Caudate nucleus (tissue), 63 donors: ENCODE measurements at places on chromosomes 13 and 19.

DNA sequence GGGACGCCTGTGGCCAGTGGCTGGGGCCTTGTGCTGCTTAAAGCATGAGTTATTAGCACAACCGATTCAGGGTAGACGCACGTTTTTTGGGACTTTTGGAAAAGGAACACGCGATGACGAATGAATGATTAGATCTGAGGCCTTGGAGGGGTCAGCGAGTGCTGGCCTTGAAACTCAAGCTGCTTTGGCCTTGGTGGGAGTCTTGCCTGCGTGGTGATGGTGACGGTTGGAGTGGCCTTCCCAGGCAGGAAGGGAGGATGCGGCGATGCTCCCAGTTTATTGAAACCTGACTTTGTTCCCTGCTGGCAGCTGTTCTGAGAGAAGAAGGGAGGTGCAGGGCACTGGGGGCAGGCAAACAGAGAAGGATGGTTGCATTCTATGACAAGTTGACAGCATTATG lies 63.1 kb upstream of the RNF113B start:
- no peak for DNase-seq

DNA sequence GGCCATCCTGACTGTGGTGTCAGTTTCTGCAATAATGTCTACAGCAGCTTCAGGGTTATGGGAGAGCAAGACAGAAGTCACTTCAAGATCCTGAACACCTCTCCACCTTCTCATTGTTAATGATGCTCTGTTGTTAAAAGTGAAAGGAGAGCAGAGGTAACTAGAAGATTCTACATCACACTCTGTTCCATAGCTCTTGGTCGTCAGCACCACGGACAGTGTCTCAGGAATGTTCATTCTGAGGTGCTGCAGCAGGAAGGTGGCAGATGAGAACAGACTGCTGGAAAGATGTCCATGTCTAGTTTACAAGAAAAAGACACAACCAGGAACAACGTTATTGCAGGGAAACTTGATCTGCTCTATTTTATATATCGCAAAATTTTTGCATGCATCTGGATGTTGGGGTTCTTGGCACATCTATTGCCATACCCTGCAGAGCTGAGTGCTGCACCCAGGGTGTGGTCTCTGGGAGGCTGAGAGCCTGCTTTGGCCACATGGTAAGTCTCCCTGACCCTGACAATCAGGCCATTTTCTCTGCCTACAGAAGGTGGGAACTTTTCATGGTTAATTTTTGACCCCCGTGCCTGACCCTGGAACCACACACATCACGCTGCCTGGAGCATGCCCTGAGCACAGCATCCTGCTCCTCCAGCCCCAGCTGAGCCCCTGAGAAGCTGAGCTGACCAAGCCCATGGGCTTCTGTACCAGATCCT lies 12.7 kb downstream of the CEACAM21 start:
- no peak for DNase-seq

DNA sequence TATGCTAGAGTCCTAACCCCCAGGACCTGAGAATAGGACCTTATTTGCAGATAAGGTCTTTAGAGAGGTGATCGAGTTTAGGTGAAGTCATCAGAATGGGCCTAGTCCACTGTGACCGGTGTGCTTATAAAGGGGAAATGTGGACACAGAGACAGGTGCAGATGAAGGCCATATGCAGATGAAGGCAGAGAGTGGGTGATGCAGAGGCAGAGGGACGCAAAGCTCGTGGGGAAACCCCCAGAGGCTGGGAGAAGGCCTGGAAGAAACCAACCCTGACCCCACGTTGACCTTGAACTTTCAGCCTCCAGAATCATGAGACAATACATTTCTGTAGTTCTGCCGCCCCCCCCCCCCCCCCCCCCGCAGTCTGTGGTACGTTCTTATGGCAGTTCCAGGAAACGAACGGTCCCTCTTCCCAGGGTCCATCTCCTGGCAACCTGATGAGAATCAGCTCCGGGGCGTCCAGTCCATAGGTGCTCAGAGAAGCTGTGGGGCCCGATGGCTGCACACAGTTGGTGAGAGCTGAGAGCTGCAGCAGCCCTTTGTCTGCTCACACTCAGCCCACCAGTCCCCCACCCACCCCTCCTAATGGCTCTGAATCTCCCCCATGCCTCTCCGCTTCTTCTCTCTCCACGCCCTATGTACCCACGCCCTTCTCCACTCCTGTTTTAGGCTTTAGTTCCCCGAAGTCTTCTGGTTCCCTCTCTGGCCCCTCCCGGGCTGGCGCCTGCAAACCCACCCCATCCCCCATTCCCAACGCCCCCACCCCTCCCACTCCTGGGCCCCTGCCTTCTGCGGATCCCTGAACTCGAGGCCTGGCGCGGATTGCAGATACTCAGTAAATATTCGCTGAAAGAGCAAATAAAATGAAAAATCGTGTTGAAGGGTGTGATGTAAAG lies 218.3 kb upstream of the MAB21L1 start:
- DNase-seq, result no peak

DNA sequence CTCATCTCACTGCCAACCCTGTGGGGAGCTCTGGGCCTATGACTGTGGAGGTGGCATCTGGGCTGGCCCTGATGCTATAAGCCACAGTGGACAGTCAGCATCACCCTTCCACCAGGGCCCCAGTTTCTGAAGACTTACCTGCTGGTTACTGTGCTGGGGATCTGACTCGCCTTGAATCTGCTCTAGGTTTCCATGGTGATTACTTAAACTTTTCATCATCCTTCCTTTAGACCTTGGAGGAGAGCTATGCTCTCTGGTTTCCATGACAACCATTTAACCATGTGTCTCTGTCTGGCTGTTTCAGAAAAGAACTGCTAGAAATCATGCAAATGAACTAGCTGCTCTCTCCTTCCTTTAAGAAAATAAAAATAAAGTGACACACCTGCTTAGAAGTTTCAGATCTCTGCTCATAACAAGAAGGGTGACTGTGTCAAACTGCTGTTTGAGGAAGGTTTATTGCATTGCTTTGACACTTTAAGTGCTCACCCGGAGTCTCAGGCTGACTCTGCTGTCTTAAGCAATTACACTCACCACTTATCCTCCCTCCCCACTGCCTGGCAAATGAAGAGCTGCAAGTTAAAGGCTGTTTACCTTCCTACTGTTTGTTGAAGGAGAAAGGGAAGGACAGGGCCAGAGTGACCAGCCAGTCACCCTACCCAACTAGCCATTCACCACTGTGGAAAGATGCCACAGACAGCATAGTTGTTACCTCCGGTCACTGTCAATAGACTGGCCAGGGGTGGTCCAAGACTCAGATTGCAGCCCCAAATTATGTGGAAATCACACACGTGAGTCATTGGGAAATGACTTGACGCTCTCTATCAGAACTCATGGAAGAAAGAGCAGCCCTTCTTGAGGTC lies 87.6 kb downstream of the HSPH1 start:
- no peak for DNase-seq

- DNase-seq, result no peak
Measured at GRCh38 chr19:34172661-34173192, 423 bp downstream of the LSM14A start.

GRCh38 chr19:2423071-2423914 lies 4.1 kb downstream of the TIMM13 start:
- no peak for DNase-seq

- DNase-seq, result no peak
Measured at GRCh38 chr13:66556306-66556705, 673.8 kb downstream of the PCDH9 start.

DNA sequence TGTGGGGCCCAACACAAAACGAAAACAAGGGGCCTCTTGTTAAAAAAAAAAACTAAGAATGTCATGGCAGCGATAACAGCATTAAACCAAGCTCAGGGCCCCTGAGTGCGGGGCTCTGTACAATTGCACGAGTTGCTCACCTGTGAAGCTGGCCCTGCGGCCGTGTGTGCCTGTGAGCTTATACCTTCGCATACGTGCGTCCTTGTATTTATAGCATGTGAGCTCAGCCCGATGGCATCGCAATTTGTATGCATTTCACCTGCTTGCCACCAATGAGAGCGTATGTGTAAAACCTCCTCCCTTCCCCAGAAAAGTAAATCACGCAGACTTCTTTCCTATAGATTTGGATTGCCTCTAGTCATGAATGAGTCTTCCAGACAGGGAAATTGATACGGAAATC lies 17.1 kb downstream of the HNRNPM start:
- DNase-seq, result no peak

DNA sequence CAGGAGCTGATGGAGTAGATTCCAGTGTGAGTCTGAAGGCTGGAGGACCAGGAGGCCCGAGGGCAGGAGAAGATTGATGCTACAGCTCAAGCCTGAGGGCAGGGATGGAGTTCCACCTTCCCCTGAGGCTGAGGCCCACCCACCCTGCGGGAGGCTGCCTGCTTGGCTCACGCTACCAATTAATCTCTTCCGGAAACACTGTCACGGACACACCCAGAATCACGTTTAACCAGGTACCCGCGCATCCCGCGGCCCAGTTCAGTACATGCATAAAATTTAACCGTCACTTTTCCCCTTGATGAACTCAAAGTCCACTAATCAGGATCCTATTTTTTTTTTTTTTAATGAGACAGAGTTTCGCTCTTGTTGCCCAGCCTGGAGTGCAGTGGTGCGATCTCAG lies 5.2 kb upstream of the ZNF628 start:
- DNase-seq, result no peak

DNA sequence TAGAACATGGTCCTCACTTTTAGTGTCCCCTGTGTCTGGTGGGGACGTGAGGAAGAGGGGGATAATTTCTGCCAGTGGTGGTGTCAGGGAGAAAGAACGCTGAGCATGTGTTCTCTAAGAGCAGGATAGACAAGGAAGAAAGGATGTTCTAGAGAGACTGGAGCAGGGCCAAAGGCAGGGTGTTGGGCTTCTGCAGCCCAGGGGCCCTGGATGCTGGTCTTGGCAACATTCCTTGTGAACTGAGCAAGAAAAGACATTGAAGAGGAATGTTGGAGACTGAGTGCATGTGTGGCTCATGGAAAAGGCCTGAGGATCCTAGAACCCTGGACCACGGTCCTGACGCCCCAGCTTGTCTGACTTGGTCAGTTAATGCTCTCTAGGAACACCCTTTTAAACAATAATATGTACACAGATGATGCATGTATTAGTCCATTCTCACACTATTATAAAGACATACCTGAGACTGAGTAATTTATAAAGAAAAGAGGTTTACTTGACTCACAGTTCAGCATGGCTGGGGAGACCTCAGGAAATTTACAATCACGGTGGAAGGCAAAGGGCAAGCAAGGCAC lies 33.6 kb upstream of the SLC10A2 start:
- no peak for DNase-seq

- no peak for DNase-seq
Measured at GRCh38 chr13:108573455-108573854, 56.0 kb upstream of the MYO16 start.

DNA sequence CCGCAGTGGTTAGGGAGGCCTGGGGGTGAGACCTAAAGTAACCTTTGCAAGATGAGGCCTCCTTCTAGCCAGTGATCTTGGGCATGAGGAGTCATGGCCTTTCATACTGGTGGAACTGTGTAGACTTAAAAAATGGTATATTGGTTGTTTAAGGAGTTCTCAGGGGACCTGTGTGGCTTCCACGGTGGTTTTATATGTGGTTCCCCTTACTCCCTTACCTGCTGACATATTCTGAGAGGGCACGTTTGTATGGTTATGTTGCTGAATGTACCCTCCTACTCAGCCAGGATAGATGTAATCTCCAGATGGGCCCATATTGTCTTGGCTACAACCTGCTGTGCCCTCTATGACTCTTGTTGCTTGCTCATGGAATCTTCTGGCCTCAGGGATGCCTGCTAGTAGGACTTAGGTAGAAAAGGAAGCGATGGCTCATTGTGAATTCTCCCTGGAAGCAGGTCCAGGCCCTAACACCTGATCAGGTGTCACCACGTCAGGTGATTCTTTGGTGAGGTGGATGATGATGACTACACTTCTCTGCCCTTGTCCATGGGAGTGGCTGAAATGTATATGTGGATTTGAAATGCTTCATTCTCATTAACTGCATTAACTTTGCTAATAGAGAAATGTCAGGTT lies 1.8 kb downstream of the ZNF460 start:
- DNase-seq, result no peak

GRCh38 chr19:16673231-16673630 lies 12.3 kb downstream of the TMEM38A start:
- no peak for DNase-seq

- no peak for DNase-seq
Measured at GRCh38 chr19:17953869-17954268, 13.0 kb upstream of the KCNN1 start.

- no peak for DNase-seq
Measured at GRCh38 chr13:79532576-79532975, 51.6 kb downstream of the NDFIP2 start.

GRCh38 chr13:97353927-97354675 lies 79.9 kb upstream of the RAP2A start:
- no peak for DNase-seq

DNA sequence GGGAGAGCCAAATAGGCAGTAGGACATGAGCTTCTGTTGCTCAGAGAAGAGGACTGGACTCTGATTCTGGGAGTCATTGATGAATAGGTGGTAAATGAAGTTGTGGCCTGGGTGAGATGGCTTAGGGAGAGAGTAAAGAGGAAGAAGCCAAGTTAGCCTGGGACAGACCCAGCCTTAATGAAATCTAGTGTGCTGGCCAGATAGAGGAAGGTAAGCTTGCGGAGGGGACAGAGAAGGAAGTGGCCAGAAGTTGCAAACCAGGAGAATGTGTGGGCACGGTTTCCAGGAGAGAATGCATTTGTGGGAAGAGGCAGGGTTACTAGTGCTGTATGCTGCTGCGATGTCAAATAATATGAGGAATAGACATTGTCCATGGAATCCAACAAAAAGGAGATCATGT lies 83.3 kb upstream of the OLFM4 start:
- no peak for DNase-seq

GRCh38 chr13:58619396-58620113 lies 988.0 kb downstream of the PCDH17 start:
- no peak for DNase-seq

GRCh38 chr19:11273296-11273695 lies 11.0 kb upstream of the DOCK6 start:
- no peak for DNase-seq

DNA sequence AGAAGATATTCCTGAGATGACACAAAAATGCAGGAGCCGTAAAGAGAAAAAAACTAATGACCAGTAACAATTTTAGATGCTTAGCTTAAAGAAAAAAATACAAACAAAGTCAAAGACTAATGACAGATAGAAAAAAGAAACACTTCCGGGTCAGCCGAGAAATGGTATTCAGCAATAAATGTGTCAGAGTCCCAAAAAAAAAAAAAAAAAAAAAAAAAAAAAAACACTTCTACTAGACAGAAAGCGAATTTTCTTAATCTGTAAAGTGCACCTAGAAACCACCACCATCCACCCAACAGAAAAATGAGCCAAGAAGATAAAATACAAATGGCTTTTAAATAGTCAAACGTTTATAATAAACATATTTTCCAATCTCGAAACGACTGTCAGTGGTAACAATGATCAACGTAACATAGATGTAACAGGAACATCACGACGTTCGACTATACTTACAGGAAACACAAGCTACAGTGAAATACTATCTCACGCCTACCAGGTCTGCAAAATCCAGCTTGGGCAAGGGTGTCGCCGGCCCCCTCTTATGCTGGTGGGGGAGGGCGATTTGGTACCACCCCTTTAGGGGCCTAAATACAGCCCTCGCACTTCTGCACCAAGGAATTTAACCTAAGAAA lies 10.6 kb downstream of the ABHD17A start:
- no peak for DNase-seq
